Parietal lobe (tissue), 2 donors: ENCODE measurements at places on chromosomes 11 and 22. TPM values are rescaled to one million over a fixed set of nuclear protein-coding genes. Genes with fewer than 3 reads are reported as not detected.

The HORMAD2 gene
- total RNA-seq = not detected

The CASP1 gene
- 4.4 TPM for total RNA-seq

The DGCR2 gene
- total RNA-seq = 78.6 TPM

The PDGFD gene
- 13.1 TPM for total RNA-seq
